Upper lobe of left lung (tissue), 6 donors: ENCODE measurements at places on chromosomes 4 and X. TPM values are rescaled to one million over a fixed set of nuclear protein-coding genes. Genes with fewer than 3 reads are reported as not detected.

The SMIM10L2A gene
- 0.98 TPM for total RNA-seq

GRCh38 chr4:150006197-150006596 lies 72.0 kb upstream of the DCLK2 start:
- no peak overlapping the region for H3K27ac ChIP-seq
- H3K27me3 ChIP-seq = no peaks in the 10 kb centered on the region
- H3K36me3 ChIP-seq = no peaks in the 10 kb centered on the region
- no peak for DNase-seq
- H3K4me1 ChIP-seq = no peaks in the 10 kb centered on the region

DNA sequence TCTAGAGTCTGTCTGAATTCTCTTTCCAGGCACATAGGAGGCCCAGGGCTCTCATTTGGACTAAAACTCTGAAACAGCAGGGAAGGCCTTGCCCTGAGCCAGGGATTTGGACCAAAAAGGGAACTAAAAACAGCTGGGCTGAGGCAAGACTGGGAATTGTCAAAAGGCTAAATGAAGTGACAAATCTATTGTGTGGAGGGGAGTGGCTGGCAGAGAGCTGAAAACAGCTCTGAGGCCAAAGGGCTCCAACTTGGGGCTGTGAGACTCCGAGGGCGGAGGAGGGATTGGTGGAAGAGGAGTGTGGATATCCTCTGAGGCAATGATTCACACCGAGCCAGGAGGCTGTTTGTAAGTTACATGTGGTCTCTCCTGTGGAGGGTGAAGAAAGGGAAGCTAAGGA lies 63.2 kb downstream of the PHEX start:
- H3K4me1 ChIP-seq = no peaks in the 10 kb centered on the region
- no peak for DNase-seq
- H3K4me3 ChIP-seq = no peak overlapping the region
- no peak overlapping the region for H3K27ac ChIP-seq

The KDR gene
- total RNA-seq = 30.8 TPM

The ODAM gene
- total RNA-seq = 1.1 TPM

The TMEM156 gene
- total RNA-seq = 1.0 TPM
